ENCODE measurements at places on chromosomes 16 and 17.

DNA sequence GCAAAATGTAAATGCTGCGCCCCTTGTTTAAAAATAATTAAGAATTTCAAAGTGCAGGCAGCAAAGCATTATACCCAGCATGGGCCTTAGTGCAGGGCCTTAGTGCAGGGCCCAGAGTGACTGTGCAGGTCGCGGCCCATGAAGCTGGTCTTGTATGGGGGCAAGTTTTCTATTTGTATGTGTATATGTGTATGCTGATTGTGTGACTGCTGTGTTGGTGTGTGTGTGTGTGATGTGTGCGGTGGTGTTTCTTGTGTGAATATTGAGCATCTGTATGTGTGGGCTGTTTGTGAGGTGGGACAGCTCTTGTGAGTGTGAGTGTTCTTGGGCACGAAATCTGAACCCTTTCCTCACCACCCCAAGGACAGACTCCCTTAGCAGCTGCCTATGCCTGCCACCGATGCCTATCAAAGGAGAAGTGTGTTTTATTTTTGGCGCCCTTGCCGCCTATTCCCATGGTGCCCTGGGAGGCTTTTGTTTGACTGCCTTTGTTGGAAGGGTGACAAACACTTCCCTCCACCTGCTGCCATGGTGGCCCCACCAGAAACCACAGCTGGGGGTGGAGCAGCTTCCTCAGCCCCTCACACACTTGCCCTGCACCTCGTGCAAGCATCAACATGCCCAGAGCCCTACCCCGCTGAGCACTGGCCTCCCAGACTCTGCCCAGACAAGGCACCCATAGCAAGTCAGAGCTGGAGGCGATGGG, 18.0 kb downstream of the CCR7 start:
- peak; percentile 99 for DNase-seq

- DNase-seq: no peak
These were observed 73.0 kb downstream of the PITPNC1 start for GRCh38 chr17:67449845-67450755.

- no peak for DNase-seq
These were observed 13.6 kb upstream of the STH start for GRCh38 chr17:45985447-45985846.

DNA sequence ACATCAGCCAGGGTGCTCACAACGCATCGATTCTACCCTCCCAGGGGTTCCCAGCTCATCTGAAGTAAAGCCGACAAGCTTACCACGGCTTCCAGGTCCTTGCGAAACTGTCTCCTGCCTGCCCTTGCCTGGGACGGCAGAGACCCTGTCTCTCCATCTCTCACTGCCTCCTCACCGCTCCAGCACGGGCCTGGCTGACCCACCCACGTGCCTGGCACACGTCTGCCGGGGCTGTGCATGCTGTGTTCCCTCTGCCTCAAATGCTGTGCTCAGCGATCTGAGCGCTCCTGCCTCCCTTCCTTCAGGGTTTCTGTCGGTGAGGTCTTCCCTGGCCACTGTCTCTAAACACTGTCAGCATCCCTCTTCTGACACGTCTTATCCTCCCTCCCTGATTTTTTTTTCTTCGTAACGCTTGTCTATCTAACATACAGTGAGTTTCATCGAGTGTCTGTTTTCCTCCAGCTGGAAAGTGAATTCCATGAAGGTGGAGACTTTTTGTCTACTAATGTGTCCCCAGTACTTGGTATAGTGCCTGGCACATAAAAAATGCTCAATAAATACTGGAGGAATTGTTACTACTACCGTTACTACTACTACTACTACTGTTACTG, 208.4 kb downstream of the IRF8 start:
- no peak for DNase-seq

- DNase-seq: peak; percentile 29
These were observed 75.8 kb downstream of the ADAMTS18 start for GRCh38 chr16:77359065-77359502.

DNA sequence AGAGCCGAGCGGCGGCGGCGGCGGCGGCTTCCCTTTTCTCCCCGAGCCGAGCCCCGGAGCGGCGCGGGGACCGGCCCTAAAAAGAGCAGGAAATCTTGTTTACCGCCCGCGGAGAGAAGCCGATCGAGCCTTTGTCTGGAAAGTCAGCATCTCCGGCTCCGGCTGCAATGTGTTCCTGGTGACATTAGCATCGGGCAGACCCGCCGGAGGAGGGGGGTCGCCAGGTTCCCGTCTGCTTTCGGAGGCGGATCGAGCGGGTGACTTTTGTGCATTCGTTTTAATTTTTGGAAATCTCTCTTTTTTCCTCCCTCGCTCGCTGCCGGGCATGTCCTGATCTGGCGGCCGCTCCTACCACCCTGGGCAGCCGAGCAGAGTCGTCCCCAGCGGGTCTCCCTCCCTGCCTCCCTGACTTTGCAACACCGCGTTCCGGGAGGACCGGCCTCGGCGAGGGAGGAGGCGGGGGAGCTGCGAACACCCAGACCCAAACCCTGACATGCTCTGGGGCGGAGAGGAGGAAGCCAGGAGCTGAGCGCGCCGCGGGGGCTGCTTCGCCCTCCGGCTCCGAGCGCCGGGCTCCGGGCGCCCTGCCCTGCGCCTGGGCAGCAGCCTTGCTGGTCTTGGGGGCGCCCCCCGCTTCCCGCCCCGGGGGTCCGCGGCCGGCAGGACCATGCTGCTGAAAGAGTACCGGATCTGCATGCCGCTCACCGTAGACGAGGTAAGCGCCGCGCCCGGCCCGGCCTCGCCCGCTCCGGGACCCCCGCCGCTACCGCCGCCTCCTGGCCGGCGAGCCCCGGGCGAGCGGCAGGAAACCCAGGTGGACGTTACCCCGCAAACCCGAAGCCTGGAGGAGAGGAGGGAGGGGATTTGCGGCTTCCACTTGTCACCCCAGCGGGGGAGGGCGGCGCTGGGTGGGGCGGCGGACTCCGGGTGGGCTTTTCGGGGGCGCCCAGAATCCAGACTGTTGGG, 690 bp downstream of the PITPNC1 start:
- DNase-seq: peak; percentile 82

DNA sequence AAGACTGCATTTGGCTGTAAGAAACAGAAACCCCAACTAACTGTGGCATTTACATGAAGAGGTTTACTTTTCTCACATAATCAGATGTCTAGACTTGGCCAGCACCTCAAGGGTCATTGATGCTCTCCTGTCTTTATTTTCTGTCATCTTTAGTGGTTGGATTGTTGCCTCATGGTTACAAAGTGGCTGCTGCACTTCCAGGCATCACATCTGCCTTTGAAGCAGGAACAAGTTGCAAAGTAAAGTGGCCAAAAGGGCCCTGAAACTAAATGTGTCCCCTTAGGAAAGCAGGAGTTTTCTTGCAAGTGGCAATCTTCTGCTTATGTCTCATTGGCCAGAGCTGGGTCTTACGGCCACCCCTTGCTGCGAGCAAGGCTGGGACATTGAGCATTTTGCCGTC, 26.5 kb upstream of the STH start:
- no peak for DNase-seq

- no peak for DNase-seq
These were observed 91.4 kb downstream of the WDR59 start for GRCh38 chr16:74893541-74893940.

DNA sequence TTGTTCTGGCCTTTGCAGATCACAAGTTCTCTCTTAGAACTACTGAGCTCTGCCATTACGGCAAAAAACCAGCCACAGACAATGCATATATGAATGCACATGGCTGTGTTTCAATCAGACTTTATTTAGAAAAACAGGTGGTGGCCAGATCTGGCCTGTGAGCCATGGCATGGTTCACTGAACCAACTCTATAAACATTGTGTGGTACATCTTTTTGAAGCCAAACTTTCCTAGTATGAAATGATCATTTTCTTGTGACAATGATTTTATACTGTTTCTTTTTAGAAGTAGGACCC, 65.9 kb upstream of the AMZ2 start:
- no peak for DNase-seq
